Fibroblast of the aortic adventitia (primary cell): ENCODE measurements at places on chromosomes 13 and 19. TPM values are rescaled to one million over a fixed set of nuclear protein-coding genes. Genes with fewer than 3 reads are reported as not detected.

DNA sequence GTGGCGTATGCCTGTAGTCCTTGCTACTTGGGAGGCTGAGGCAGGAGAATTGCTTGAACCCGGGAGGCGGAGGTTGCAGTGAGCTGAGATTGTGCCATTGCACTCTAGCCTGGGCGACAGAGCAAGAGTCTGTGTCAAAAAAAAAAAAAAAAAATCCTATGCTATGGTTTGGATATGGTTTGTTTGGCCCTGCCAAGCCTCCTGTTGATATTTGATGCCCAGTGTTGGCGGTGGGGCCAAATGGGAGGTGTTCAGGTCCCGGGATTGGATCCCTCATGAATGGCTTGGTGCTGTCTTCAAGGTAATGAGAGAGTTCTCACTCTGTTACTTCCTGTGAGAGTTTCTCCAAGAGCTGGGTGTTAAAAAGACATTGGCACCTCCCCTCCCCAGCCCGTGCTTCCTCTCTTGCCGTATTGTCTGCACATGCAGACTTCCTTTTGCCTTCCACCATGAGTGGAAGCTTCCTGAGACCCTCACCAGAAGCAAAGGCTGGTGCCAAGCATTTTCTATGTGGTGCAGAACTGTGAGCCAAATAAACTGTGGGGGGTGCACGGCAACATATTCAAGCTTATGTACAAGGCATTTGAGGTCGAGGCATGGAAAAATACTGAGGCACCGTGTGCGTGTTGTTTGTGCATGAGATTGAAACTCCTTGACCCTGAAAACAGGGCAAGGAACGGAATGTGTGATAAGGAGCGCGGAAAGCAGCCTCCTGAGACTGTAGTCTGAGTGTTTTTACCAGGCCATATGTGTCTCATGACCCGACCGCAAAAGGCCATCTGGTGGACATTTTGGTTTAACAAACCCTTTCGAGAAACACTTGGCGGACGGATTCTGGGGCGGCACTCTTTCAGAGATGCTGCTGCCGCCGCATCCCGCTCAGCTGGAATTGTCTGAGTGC is 7.3 kb downstream of the SIGLEC9 start:
- DNase-seq, result peak; percentile 83

- DNase-seq, result peak; percentile 38
Observed at GRCh38 chr19:28482221-28482620, 730.7 kb downstream of the UQCRFS1 start.

GRCh38 chr13:83423861-83424260 is 458.4 kb downstream of the SLITRK1 start:
- no peak for DNase-seq

- DNase-seq, result no peak
Observed at GRCh38 chr19:40387155-40387554, 2.8 kb downstream of the HIPK4 start.

GRCh38 chr19:56105090-56105701 is 15.9 kb downstream of the ZNF787 start:
- DNase-seq, result peak; percentile 40

ANGPTL4 gene
- 4.4 and 22.8 TPM in 2 replicates for total RNA-seq

RHPN2 gene
- total RNA-seq, result 0.90 and 2.3 TPM in 2 replicates
